ENCODE measurements at places on chromosomes 6 and 20. TPM values are rescaled to one million over a fixed set of nuclear protein-coding genes. Genes with fewer than 3 reads are reported as not detected.

DNA sequence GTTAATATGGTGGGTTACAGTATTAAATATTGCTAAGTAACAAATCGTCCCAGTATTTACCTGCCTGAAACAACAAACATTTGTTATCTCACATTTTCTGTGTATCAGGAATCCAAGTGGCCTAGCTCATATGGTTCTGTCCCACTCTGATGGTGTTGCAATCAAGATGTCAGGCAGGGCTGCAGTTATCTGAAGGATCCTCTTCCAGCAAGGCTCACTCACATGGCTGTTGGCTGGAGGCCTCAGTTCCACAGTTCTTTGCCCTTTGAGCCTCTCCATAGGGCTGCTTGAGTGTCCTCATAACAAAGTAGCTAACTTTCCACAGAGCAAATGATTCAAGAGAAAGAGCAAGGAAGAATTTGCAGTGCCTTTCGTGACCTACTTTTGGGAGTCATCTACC, 17.7 kb downstream of the RAB22A start:
- no peaks in the 10 kb centered on the region for H3K27me3 ChIP-seq
- no peak overlapping the region for H3K27ac ChIP-seq
- no peak for DNase-seq
- no peak overlapping the region for H3K4me3 ChIP-seq

- no peak for DNase-seq
- no peak overlapping the region for H3K4me3 ChIP-seq
- no peaks in the 10 kb centered on the region for H3K27me3 ChIP-seq
- H3K36me3 ChIP-seq: no peaks in the 10 kb centered on the region
- peaks cover 10% of the 10 kb centered on the region for H3K4me1 ChIP-seq
These were observed 42.0 kb upstream of the GMPR start for GRCh38 chr6:16196260-16196983.

- no peaks in the 10 kb centered on the region for H3K4me1 ChIP-seq
- no peaks in the 10 kb centered on the region for H3K36me3 ChIP-seq
- H3K27me3 ChIP-seq: no peaks in the 10 kb centered on the region
- H3K27ac ChIP-seq: no peak overlapping the region
- DNase-seq: no peak
- H3K4me3 ChIP-seq: no peak overlapping the region
These were observed 9.9 kb downstream of the ZNF311 start for GRCh38 chr6:28995093-28995650.

DNA sequence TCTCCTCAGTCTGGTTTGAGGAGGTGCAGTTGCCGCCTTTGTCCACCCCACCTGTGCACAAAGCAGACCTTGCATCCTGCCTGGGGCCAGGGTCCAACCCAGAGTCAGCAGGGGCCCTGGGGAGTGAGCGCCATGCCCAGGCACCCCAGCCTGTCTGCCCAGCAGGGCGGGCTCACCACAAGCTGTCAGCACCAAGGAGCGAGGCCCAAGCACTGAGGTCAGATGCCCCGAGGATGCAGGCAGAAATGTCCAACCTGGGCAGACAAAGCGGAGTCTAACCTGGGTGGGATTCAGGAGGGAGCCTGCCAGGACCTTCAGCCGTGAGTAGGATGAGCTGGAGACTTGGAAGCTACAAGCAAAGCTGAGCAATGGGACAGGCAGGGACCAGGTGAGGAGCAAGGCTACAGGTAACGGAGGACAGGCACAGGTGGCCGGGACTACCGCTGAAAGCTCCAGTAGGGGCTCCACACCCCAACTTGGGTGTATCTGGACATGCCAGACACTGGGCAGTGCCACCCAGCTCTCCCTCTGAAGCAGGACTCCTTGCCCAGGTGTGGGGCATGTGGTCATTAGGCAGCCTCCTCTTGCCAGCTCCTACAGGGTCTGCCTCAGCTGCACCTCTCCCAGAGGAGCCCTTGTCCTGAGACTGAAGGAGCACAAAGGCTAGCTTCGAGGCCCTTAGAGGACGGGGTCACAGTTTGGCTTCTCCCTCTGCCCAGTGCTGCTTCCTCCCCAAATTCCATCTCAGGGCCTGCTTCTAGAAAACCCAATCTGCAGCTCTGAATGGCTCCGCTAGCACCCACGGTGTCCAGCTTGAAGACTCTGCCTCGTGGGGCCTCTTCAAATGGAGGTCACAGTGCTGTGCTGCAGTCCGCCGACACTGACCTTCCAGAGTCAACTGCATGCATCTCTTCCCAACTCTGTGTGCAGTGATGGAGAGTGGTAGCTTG, 210.6 kb upstream of the CDYL start:
- no peak for DNase-seq
- H3K36me3 ChIP-seq: no peaks in the 10 kb centered on the region
- no peaks in the 10 kb centered on the region for H3K4me1 ChIP-seq
- no peaks in the 10 kb centered on the region for H3K27me3 ChIP-seq
- no peak overlapping the region for H3K27ac ChIP-seq
- H3K4me3 ChIP-seq: no peak overlapping the region

COL20A1 gene
- not detected for total RNA-seq

DNA sequence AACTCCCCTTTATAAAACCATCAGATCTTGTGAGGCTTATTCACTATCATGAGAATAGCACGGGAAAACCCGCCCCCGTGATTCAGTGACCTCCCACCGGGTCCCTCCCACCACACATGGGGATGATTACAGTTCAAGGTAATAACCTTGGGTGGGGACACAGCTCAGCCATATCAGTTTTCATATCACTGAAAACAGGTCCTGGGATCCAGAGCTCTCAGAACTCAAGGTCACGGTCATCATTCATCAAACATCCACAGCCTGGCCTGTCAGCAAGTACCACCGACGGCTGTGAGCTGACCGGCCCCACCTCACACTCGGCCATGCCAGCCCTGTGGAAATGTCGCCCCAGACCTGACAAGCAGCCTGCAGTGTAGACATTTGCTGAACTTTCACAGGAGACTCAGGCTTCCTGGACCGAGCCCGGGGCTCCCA, 14.1 kb upstream of the FRMD1 start:
- H3K4me3 ChIP-seq: no peak overlapping the region
- H3K36me3 ChIP-seq: no peaks in the 10 kb centered on the region

C6orf47 gene
- total RNA-seq: 23.7 TPM

GRCh38 chr6:166168616-166169548, 1.2 kb upstream of the TBXT start:
- no peak for DNase-seq
- H3K27me3 ChIP-seq: no peaks in the 10 kb centered on the region
- no peak overlapping the region for H3K27ac ChIP-seq
- no peaks in the 10 kb centered on the region for H3K36me3 ChIP-seq

DNA sequence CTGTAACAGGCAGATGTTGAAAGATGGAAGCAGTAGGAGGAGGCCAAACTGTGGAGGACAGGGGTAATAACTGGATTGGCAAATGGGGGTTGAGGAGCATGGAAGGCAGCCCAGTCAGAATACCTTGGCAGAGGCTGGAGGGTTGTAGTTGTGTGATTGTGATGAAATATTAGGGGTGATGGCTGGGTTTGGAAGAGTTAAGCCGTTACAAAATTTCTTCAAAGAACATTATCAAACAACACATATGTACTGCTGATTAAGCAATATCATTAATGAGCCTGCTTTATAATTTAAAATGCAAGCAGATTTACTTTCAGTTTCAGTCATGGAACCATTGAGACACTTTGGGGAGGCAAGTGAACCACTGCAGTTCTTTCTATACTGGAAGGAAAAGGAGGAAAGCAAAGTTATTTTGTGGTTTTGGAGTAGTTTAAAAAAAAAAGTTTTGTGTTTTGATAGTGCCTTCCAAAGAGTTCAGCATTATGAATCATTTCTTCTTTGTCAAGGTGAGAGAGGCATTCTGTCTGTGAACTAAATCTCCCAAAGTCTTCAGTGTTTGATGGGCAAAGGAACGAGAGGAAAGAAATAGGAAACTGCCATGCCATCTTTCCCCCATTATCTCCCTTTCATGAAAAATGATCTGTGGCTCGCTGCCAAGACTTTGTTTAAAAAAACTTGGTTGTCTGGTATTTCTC, 20.7 kb downstream of the FOXO3 start:
- H3K27ac ChIP-seq: peak overlapping the region; percentile 67
- no peaks in the 10 kb centered on the region for H3K36me3 ChIP-seq
- no peak for DNase-seq
- no peaks in the 10 kb centered on the region for H3K27me3 ChIP-seq
- peak overlapping the region; percentile 44 for H3K4me3 ChIP-seq
